Left colon (tissue), 2 donors: ENCODE measurements at places on chromosomes 7 and 10. TPM values are rescaled to one million over a fixed set of nuclear protein-coding genes. Genes with fewer than 3 reads are reported as not detected.

- no peak for DNase-seq
These were observed 160.7 kb upstream of the ZNF32 start for GRCh38 chr10:43809211-43809930.

DNA sequence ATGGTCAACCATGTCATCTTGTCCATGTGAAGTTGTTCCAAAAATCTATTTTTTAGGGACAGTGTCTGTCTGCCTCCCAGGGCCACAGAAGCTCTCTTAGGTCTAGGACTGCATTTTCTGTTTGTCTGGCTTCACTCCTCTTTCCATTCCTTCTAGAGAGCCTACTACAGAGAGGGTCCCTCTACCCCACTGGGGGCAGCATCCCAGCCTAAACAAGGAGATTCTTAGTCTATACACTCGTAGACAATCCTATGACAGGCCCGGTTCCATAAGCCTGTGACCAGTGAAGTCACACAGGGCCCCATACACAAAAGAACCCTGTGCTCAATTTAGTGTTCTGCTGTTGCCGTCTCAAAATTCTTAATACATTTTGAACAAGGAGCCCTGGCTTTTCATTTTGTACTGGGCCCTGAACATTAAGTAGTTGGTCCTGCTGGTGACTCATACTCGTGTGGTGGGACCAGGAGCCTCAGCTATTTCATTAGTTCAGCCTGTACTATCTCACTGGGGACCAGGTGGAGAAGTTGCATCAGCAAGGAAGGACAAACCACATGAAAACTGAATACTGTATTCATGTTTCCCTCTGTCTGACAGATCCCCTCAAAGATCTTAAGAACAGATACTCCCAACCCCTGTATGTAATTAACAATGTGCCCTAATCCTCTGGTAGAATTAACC is 23.5 kb upstream of the FAM180A start:
- DNase-seq: no peak

DNA sequence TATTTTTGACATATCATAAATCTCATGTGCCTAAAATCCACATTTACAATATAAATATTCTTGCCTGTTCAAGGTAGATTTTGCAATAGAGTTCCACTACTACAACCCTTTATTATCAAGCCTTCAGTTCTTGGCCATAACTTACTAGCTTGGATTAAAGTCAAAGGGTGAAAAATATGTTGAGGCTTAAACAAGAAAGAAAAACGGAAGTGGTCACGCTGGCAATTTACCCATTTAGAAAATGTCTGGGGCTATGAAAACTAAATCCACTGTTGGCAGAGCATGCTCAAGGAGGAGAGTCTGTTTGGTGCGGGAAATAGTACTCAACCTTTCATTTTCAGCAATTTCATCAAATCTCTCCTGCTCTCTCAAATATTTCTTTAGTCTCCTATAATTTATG is 209.8 kb upstream of the RHOBTB1 start:
- DNase-seq: no peak

DNA sequence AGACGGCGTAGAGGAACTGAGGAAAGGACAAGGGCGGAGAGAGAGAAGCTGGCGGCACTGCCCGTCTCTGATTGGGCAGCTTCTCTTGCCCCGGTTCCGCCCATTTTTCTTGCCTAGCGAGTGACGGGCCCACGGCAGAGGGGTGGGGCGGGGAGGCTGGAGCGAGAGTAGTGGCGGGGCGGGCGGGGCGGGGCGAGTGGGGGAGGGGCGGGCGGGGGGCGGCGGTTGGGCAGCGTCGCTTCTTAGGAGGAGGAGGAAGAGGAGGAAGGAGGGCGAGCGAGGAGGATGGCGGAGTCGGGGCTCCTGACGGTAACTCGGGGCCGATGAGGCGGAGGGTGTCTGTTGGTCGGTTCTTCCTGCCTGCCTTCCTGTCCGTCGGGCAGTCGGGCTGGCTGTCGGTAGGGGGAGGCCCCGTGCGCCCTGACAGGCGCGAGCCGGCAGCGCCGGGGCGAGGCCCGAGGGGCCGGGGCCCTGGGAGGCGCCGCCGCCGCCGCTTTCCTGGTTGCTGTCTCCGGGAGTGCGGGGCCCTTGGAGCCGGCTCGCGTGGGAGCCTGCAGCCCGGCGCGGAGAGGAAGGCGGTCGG is at the start of gene SHOC2:
TSS of gene SHOC2 (plus strand) at position 256 of the 583 bp plus-strand sequence. CDS start 44,755 bp downstream, outside the sequence.
- DNase-seq: peak; percentile 100

DNA sequence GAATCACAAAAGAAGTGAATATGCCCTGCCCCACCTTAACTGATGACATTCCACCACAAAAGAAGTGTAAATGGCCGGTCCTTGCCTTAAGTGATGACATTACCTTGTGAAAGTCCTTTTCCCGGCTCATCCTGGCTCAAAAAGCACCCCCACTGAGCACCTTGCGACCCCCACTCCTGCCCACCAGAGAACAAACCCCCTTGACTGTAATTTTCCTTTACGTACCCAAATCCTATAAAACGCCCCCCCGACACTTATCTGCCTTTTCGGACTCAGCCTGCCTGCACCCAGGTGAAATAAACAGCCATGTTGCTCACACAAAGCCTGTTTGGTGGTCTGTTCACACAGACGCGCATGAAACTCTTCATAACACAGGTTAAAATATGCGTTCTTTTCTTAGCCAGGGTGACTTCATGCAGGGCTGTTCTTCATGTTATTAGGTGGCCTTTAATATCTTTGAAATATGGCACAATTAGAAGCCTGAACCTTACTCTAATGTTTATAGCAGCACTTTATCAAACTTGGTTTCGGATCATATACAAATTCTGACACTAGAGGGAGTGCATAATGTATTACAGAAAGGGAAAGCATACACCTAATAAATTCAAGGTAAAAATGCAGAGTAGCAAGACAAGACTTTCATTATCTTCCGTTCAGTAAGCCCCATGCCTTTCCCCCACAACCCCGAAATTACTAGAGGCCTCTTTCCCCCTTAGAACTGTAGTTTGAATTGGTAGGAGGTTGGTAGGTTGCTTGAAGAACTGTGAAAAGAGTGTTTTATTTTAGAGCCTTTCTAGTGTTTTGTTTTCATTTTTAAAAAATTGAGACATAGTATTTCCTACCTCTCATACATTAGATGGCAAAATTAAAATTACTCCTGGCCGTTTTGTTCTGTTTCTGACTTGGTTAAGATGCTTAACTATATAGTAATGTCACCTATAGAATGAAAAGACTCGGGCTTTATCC is 117.9 kb downstream of the NPY start:
- no peak for DNase-seq

Gene TBC1D12
- 23.8 TPM for total RNA-seq

Gene GPR26
- not detected for total RNA-seq
